ENCODE measurements at places on chromosomes 5 and 9.

DNA sequence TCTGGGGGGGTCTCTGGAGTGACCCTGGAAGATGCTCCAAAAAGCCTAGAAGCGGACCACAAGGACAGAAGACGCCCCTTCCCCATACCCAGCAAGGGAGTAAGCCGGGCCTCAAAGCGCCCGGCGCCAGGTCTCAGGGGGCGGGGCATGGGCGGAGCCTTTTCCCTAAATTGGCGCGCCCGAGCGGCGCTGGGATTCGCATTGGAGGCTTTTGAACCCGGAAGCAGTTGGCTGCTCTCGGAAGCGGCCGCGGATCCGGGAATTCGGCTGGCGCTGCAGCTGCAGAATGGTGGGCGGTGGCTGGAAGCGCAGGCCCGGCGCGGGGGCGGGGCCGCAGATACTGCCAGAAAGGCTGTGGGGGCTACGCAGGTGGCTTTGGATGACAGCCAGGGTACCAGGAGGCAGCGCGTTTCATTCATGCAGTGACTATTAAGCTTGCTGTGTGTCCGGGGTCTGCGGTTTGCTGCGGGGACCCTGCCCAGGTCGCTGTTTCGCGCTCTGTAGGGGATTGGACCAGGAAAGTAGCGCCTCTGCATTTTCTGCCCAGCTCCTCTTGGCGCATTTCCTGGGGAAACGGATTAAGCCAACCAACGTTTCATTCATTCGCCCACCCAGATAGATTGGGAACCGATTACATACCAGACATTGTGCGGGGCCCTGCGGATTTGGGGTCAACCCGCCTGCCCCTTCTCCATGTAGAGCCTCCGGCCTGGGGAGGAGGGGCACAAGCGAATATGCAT, 83.0 kb upstream of the FREM1 start:
- peak; percentile 60 for DNase-seq

- DNase-seq, result no peak
Measured at GRCh38 chr5:146548781-146549449, 32.9 kb upstream of the GPR151 start.

GRCh38 chr5:81779916-81780266, 29.0 kb upstream of the SSBP2 start:
- DNase-seq, result no peak

DNA sequence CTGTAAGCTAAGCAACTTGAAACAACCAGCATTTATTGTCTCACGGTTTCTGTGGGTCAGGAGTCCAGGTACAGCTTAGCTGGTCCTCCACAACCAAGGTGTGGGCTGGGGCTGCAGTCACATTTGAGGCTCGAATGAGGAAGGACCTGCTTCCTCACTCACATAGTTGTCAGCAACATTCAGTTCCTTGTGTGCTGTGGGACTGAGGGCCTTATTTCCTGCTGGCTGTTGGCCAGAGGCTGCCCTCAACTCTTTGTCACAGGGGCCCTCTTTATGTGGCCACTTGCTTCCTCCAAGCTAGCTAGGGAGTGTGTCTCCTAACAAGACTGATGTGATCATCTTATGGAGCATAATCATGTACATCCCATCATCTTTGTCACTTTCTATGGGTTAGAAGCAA, 29.2 kb upstream of the SEMA4D start:
- DNase-seq, result peak; percentile 84

DNA sequence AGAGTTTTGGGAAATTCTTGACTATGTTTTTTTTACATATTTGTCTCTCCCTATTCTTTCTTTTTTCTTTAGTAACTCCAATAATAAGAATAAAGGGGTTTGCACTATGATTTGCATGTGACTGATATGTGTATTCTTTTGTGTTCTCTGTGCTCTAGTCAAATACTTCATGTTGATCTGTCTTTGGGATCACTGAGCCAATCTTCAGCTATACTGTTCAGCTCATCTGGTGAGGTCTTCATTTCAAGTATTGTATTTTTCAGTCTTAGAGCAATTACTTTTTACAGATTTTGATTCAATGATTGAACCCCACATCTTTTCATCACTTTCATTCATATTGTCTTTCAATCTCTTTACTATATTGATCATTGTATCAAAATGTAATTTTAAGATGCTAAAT, 58.1 kb upstream of the TAF11L2 start:
- DNase-seq, result no peak

- DNase-seq, result no peak
Measured at GRCh38 chr5:124285071-124285470, 461.4 kb downstream of the ZNF608 start.

- DNase-seq, result no peak
Measured at GRCh38 chr9:124256517-124257069, 1.2 kb upstream of the NEK6 start.

DNA sequence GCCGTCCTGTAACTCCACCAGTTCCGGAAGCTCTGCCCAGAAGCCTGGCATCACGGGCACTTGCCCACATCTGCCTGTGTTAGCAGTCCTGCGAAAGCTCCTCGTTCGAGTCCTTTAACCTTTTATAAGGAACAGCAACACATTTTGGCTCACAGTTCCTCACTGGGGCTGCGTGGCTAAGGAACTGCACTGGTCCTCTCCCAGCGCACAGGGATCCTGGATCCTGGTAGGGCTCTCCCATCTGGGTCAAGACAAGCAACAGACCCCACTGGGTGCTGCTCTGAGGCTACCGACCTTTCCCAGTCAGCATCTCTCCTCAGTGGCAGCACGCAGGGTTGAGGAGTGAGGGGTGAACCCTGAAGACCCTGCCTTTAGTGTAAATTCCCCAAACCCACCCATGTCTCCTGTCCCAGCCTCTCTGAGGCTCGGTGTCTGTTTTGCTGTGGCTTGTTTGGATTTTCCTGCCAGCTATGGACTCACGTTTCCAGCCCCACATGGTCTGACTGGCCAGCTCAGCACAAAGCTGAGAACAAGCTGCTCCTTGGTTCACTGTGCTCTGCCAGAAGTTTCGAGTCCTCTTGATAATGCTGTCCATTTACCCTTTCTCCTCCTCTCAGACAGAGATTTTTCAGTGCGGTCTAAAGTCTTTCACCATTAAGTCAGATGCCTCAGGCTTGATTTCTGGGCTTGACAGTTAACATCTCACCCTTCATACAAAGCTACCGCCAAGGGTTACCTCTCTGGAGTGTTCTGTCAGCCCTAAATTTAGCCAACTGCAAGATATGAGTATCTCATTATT, 80.0 kb downstream of the AK8 start:
- no peak for DNase-seq

DNA sequence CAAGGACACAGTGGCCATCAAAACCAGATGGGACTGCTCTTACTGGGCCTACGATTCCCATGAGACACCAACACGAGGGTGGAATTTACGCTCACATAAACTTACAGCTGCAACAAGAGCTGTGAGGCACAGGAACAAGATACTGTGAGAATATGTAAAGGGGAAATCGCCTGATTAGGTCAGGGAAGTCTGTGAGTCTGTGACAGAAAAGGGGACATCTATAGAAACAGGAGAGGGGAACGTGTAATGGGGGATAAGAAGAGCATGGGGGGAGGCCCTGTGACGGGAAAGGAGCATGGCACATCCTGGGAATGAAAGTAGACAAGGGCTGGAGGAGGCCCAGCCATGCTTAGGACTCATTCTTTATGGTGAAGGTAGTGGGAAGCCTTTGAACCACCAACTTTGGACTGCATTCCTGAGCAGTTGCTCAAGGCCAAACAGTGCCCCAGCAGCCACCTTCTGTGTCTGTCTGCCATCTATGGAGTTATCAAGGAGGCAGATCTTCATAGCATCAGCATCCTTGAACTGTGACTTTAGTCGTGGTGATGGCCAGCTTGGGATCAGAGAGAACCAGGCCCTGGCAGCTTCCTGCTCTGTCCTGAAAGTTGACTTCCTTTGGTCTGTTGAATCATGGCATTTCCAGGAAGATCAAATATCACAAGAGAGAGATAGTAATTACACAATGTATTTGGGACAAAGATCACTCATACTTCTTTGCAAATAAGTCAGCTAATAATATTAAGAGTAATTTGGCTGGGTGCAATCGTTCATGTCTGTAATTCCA, 87.9 kb upstream of the FAM169A start:
- DNase-seq, result no peak

DNA sequence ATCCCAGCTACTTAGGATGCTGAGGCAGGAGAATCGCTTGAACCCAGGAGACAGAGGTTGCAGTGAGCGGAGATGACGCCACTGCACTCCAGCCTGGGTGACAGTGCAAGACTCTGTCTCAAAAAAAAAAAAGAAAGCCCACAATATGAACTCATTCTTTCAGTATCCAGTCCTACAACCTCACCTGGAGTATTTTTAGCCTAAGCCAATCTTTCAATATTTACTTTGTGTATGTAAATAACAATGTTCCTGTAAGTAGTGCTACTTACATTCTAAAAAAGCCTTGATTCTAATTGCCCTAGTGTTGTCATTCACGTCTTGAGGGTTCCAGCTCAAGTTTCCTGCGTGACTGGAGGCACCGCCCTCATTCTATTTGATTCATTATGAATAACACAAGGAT, 62.0 kb downstream of the BHMT start:
- DNase-seq, result no peak

DNA sequence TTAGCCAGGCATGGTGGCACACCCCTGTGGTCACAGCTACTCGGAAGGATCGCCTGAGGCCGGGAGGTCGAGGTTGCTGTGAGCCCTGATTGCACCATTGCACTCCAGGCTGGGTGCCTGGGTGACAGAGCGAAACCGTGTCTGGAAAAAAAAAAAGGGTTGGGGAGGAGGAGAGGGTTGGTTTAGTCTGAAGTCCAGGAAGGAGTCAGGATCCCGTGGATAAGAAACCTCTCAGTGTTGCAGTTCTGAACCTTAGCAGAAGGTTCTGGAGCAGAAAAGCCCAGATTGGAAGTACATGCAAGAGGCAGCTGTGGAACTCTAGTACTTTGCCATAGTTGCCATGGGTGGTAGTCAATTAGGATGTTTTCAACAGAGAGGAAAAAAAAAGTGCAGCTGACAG, 125.2 kb upstream of the CPEB4 start:
- no peak for DNase-seq

GRCh38 chr5:1322036-1322900, 22.6 kb downstream of the CLPTM1L start:
- DNase-seq, result no peak

- DNase-seq, result no peak
Measured at GRCh38 chr5:157167214-157167621, 1.2 kb upstream of the GARIN3 start.

- no peak for DNase-seq
Measured at GRCh38 chr5:120394259-120394658, 69.8 kb upstream of the PRR16 start.

DNA sequence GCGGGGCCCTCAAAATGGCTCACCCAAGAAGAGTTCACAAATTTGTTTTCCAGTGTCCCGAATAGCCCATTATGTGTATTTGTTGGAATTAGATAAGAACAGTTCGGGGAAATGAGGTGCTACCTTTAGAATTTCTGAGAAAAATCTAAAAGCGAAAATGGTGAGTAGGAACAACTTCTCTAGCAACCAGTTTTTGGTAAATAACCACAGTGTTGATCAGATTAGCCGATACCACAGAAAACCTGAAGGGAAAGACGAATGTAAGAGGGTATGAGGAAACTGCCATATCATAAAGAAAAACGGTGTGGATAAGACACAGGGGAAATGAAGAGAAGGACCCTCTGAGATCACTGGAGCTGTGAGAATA, 31.0 kb downstream of the ADAM19 start:
- no peak for DNase-seq

- DNase-seq, result peak; percentile 49
Measured at GRCh38 chr9:83572524-83572923, 34.3 kb upstream of the FRMD3 start.

- DNase-seq, result no peak
Measured at GRCh38 chr5:124910354-124911016, 164.0 kb upstream of the ZNF608 start.

DNA sequence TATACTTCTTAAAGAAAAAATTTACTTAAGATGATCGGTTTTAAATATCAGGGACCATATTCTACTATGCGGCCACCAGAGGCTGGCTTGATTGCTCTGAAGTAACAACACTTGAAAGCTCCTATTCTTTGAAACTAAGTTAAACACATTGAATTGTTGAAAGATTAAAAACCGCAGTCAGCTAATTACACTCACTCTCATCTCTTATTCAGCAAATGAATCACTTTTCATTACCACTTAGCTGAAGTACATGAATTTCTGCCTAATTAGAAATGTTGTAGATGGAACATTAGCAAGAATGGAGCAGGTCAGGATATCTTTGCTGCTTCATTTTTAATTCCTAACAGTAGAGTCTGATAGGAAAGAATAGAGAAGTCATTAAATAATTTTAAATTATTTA, 42.3 kb downstream of the LSM11 start:
- DNase-seq, result no peak

- peak; percentile 59 for DNase-seq
Measured at GRCh38 chr9:129458663-129459546, 162.0 kb downstream of the C9orf50 start.

DNA sequence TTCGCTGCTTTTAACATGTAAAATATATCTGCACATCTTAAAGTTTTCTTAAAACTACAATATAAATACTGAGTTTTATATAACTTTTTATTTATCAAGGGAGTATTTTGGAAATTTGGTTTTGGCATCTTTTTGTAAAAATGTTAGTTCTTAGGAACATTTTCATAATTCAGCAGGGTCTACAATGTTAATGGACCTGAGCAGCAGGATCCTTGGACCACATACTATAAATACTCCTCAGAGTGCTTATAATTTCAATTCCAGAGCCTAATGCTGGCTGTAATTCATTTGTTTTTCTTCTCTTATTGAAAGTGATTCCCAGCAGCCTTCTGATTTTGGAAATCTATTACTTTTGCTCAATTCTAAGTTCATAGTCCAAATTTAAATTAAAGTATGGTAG, 1216.2 kb downstream of the MAT2B start:
- DNase-seq, result no peak

- DNase-seq, result no peak
Measured at GRCh38 chr9:104069288-104069687, 24.8 kb upstream of the SMC2 start.

Data from suppressor macrophage treated with lipopolysaccharide for 1 hour (primary cell).